M059J (cell line): ENCODE measurements at places on chromosomes 6 and 20. TPM values are rescaled to one million over a fixed set of nuclear protein-coding genes. Genes with fewer than 3 reads are reported as not detected.

DNA sequence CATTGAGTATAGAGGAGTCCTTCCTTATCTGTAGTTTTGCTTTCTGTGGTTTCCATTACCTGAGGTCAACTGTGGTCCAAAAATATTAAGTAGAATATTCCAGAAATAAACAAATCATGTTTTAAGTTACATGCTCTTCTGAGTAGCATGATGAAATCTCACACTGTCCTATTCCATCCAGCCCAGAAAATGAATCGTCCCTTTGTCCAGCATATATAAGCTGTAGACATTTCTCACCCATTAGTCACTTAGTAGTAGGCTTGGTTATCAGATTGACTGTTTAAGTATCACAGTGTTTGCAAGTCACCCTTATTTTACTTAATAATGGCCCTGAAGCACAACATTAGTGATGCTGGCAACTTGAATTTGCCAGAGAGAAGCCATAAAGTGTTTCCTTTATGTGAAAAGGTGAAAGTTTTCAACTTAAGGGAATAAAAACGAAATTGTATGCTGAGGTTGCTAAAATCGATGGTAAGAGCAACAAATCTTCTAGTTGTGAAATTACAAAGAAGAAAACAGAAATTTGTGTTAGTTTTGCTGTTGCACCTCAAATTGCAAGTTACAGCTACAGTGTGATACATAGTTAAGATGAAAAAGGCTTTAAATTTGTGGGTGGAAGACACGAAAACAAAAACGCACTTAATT is 198.6 kb upstream of the SIM1 start:
- peak; percentile 85 for DNase-seq

Gene CDC25B
- total RNA-seq = 67.5 and 104 TPM in 2 replicates

Gene PDE10A
- total RNA-seq = 0.02 and 0.07 TPM in 2 replicates

DNA sequence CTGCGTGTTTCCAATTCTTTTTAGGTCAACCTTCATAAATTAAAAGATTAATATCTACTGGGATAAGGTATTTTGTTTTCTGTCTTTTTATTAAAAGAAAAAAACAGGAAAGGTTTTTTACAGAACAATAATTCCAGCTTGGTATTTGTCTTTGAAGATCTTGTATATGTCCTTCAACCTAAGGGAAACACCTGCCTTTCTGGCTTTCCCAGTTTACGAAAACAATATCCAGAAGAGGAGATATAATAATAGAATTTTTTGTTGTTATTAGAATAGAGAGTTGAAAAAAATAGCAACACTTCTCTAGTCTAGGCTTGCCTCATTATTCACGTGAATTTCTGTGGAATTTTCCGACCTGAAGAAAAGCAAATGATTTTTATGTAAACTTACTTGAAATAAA is 37.9 kb upstream of the CCN2 start:
- DNase-seq = no peak

DNA sequence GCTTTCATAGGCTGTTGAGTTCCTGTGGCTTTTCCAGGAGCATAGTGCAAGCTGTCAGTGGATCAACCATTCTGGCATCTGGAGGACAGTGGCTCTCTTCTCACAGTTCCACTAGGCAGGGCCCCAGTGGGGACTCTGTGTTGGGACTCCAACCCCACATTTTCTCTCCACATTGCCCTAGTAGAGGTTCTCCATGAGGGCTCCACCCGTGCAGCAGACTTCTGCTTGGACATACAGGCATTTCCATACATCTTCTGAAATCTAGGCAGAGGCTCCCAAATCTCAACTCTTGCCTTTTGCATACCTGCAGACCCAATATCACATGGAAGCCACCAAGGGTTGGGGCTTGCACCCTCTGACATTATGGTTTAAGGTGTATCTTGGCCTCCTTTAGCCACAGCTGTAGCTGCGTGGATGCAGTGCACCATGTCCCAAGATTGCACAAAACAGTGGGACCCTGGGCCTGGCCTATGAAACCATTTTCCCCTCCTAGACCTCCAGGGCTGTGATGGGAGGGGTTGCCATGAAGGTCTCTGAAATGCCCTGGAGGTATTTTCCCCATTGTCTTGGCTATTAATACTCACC is 645.9 kb upstream of the CITED2 start:
- no peak for DNase-seq

Gene ADAM33
- total RNA-seq = 0.15 and 0.25 TPM in 2 replicates

GRCh38 chr6:11808054-11808453 is 29.5 kb upstream of the ADTRP start:
- DNase-seq = no peak
